Dermis microvascular lymphatic vessel endothelial cell (primary cell): ENCODE measurements at places on chromosomes 3 and 15. TPM values are rescaled to one million over a fixed set of nuclear protein-coding genes. Genes with fewer than 3 reads are reported as not detected.

DNA sequence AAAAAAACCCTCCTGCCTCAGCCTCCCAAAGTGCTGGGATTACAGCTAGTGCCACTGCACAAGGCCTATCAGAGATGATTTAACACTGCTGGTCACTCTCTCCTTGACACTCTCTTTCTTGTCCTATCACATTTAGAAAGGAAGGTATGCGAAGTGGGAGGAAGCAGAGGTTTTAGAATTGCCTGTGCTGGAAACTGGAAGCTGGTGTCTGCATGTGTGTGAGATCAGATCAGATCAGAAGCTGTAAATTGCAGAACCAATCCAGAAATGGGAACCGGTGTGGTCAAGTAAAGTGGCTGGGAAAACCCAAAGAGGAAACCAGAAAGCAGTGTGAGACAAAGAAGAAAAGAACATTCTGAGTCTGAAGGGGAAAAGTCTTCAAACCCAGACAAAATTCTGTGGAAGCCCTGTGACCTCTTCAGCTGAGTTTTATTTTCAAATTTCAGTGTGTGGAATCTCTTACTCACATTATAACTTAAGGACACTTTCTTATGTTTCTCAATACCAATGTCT lies 2.8 kb downstream of the EFHB start:
- DNase-seq: no peak

DNA sequence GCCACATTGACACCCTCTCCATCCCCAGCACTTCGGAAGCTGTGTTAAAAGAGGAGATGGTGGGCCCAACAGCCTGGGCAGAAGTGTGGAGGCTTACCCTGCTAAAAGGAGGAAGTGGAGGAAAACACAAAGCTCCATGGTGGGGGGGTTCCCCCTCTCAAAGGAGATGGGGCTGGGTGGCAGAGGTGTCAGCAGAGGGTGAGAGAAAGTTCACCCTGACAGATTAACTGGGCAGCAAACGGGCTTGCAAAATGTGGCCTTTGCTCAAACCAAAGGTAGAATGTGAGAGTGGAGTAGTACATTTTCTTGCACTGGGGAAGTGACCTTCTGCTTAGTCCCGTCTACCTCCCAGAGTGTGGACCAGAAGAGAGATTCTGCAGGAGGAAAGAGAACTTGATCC lies 44.7 kb downstream of the MYO1E start:
- DNase-seq: no peak

DNA sequence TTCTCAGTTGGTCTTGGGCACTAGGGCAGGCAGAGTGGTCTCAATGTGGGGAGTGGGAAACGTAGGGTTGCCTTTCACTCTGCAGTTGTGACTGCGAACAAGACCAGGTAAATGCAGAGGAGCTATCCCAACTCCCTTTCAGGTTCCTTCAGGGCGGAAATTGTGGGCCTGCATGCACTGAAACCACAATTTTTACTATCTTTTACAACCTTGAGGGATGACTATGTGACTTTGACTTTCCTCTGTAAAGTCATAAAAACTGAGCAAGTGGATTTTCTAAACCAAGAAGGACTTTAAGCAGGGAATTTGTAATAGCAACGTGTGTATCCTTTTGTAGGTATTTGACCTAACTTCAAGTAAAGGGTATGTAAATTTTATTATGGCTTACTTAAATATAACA lies 171.4 kb upstream of the CADPS start:
- DNase-seq: no peak

GRCh38 chr15:33068007-33068481 lies 126.5 kb downstream of the FMN1 start:
- no peak for DNase-seq

DNA sequence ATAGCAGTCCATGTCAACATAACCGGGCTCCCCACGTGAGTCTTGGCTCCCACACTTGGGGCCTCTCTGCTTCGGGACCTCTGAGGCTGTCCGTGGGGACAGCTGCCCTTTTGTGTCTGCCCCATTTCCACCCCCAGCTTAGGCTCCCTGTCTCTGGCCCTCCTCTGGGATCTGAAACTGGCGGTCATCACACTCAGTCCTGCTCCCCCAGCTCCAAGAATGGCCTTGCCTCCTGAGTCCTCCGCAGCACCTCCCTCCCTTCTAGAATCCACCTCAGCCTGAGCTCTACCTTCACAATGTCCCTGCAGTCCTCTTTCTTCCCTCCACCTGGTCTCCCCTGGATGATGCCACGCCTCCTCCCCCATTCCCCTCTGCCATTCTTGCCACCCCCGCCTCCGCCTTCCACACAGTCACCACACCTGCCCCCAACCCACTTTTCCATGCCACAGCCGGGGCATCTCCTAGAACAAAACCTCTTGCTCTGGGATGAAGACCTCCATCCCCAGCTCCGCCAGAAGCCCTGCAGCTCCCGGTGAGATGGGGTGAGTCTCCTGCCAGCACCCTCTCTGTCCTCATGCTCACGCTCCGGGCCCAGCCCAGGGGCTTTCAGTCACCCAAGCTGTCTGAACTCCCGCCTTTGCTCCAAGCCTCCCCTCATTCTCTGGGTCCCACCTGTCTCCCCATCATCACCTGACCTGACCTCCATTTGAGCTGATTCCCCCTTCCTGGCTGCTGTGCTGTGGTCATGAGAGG lies 7.0 kb upstream of the ZXDC start:
- DNase-seq: no peak

GRCh38 chr3:15458212-15458780 lies 30.9 kb downstream of the EAF1 start:
- DNase-seq: no peak

- no peak for DNase-seq
Measured at GRCh38 chr3:169432708-169433432, 230.6 kb downstream of the MECOM start.

DNA sequence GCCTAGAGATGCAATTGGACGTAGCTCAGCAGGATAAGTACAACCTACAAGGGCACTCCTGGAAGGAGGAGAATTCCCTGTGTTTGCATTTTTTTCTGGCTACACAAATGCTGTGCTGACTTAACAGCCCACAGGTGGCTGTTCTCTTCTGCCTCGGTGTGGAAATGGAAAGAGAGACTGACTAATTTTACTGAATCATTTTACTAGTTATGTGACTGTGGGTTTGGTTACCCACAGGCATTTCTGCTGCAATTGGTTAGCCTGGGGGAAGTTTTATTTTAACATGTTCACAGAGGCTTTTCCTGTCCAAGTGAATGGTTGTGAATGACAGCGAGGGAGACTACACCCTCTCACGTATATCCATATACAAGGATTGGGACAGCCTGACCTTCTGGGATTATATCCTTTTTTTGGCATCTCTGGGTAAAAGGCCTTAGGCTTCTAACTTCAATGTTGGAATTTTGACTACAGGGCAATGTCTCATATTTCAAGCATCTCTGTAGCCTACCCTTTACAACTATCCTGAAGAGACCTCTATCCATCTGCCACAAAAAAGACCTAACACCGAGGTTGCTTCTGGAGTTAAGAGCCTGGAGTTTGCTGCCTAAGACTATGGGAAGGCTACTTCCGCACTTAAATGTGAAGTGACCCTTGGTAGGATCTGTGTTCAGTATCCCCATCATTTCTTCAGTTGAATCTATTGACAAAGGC lies 67.2 kb upstream of the TP63 start:
- DNase-seq: no peak

DNA sequence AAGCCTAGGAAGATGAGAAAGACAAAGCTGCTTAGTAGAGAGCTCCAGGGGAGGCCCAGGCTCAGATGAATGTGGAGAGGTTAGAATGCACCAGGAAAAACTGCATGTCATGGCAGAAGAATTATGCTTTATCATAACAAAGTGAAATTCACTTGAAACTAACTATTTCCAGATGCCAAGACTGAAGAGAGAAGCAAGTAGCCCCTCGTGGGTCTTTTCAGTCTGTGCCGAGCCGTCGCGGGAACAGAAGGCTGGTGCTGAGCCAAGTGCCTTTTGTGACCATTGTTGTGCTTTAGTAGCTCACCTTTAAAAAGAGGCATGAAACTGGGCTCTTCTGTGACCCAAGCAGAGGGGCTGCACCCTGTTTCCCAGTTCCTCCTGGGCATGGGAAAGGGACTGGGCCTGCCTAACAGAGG lies 73.2 kb downstream of the CHDH start:
- DNase-seq: no peak

GRCh38 chr3:127598841-127599570 lies 795 bp downstream of the MCM2 start:
- no peak for DNase-seq

GRCh38 chr3:51031666-51032065 lies 353.4 kb upstream of the MANF start:
- no peak for DNase-seq

- no peak for DNase-seq
Measured at GRCh38 chr3:133880886-133881455, 14.7 kb downstream of the RAB6B start.

GRCh38 chr3:23480329-23480714 lies 277.2 kb downstream of the UBE2E2 start:
- DNase-seq: no peak

DNA sequence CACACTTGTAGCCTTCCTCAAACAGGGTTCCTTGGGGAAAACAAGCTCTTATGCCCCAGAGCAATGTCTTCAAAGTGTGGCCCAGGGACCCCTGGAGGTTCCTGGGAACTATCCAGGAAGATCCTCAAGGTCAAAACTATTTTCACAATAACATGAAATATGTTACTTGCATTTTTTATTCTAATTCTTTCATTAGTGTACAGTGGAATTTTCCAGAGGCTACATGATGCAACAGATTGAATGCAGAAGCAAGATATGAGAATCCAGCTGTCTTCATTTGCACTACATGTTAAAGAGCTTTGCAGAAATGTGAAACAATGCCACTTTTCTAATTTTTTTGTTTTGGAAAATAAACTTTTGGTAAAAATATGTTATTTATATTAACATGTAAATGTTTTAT lies 190.9 kb downstream of the SLC9A9 start:
- no peak for DNase-seq

DNA sequence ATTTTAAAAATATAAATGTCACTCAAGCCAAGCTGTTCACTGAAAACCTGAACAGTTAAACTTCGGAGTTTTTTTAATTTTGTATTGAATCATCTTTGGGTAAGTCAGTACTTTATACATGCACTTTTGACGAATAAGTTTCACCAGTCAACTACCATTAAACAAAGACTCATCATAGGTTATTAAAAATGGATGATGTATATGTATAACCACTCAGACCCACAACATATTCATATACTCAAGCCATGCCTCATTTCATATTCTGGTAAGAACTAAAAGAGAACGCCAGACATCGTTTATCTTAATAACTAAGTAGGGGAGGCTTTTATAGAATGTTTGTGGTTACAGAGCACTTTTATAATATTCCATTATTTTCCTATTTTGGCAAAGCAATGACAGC lies 18.3 kb downstream of the MSL2 start:
- DNase-seq: no peak

DNA sequence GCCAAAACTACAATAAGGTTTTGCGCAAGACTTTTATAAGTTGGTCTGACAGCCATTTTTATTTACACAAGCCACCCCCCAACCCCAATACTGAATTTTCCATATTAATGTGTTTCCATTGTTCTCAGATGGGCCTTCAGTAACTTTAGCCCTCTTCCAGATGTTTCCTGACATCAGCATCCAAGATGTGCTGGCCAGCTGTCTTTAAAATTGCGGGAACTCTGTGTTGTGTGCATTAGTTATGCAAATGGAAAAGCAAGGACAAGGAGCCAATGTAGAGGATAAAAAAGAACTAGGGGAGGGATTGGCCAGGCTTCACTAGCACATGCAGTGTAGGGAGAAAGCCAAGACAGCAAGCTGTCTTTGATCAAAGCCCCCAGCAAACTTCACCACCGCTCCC lies 45.4 kb downstream of the COMMD2 start:
- DNase-seq: peak; percentile 17

- DNase-seq: peak; percentile 38
Measured at GRCh38 chr3:185176750-185177359, 24.0 kb upstream of the C3orf70 start.

- DNase-seq: no peak
Measured at GRCh38 chr3:22977042-22977441, 226.1 kb upstream of the UBE2E2 start.

DNA sequence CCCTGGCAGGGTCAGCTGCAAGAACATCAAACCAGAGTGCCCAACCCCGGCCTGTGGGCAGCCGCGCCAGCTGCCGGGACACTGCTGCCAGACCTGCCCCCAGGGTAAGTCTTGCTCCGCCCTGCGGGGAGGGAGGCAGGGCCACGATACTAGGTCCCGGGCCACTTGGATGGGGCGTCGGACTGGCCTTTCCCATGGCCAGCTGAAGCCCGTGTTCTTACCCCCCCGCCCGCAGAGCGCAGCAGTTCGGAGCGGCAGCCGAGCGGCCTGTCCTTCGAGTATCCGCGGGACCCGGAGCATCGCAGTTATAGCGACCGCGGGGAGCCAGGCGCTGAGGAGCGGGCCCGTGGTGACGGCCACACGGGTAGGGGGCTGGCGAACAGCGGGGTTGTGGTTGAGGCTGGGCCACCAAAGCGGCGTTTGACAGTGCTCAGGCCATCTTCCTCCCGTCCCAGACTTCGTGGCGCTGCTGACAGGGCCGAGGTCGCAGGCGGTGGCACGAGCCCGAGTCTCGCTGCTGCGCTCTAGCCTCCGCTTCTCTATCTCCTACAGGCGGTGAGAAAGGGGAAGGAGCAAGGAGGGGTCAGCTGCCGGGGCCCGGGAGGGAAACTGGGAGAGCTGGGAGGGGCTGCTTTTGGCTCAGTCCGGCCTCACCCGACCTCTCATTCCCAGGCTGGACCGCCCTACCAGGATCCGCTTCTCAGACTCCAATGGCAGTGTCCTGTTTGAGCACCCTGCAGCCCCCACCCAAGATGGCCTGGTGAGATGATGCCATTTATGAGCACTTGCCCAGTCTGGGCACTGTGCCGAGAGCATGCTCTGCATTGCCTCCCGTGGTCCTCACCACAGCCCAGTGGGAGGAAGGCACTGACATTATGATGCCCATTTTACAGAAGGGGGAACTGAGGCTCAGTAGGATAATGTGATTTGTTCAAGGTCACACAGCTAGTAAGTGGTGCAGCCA lies 1.7 kb downstream of the CHRD start:
- DNase-seq: no peak

DNA sequence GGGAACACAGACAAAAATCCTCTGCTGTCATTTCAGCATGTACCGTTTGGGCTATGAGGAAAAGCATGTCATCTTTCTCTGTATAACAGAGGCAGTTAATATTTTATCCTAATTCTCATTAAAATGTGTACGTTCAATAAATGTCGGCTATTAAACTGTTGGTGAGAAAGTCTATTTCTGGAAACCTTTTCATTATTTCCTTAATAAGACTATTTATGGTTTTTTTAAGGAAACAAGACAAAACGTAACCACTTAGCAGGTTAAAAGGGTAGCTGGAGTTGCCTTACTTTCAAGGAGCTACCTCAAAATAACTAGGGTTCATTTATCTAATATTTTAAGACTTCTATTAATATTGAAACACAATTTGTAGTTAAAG lies 1.8 kb upstream of the STT3B start:
- DNase-seq: no peak

The CCDC54 gene
- not detected in 2 replicates for total RNA-seq

The PLXNA1 gene
- total RNA-seq: 14.1 and 21.7 TPM in 2 replicates

The ZNF621 gene
- total RNA-seq: 7.2 and 7.7 TPM in 2 replicates

The CXCR6 gene
- not detected in 2 replicates for total RNA-seq

The CILP gene
- total RNA-seq: under 0.01 TPM in 1 of 2 replicates, not detected in the other

The SPATA12 gene
- total RNA-seq: 0.25 and 0.39 TPM in 2 replicates

The GOLGA6L26 gene
- total RNA-seq: not detected in 2 replicates
